CD4-positive, alpha-beta T cell treated with Interleukin-4 for 4 hours (primary cell): ENCODE measurements at places on chromosomes 2 and 18.

GRCh38 chr2:179642462-179642861, 218.9 kb downstream of the ZNF385B start:
- DNase-seq: no peak

GRCh38 chr2:200109421-200109820, 154.0 kb downstream of the MAIP1 start:
- DNase-seq: no peak

- no peak for DNase-seq
These were observed 117.1 kb upstream of the TMEFF2 start for GRCh38 chr2:192311701-192312460.

- DNase-seq: no peak
These were observed 158.0 kb upstream of the ALKAL2 start for GRCh38 chr2:445896-446295.

GRCh38 chr2:163732727-163733126, 3.1 kb downstream of the FIGN start:
- DNase-seq: no peak
